ENCODE measurements at places on chromosomes 6 and 20. TPM values are rescaled to one million over a fixed set of nuclear protein-coding genes. Genes with fewer than 3 reads are reported as not detected.

The TOP1 gene
- total RNA-seq = 117 TPM

The TCP11 gene
- total RNA-seq = not detected

The SMOC2 gene
- total RNA-seq = not detected

The PRDM1 gene
- 35.9 TPM for total RNA-seq

The PHACTR1 gene
- 0.26 TPM for total RNA-seq

DNA sequence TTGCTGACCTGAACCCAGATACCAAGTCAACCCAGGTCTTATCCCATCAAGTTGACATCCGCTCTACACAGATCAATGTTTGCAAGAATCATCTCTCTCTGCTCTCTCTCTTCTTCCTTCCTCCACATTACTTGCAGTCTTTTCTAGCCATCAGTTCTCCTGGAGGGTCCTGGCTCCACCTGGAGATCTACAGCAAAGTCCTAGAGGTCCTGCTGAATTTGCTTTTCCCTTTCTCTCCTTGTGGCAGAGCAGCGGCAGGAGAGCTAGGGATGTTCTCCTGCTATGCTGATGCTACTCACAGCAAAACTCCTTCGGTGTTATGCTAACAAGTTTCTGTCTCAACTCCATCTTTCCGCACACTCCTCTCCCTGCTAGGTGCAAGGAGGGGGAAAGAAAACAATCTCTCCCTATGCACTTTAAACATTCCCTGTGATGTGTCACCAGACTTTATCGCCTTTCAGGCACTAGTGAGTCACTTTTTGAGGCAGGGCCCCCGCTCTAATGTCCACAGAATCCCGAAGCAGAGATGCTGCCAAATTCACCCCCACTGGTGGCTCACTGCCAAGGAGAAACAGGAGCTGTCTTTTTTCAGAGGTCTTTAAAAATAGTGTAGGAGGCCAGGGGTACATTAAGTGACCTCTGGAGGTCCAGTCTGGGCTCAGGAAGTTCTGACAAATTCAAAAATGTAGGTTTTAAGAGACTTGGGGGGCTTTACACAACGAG, 62.6 kb downstream of the FAM50B start:
- DNase-seq = no peak
- H3K4me3 ChIP-seq = no peak overlapping the region
- H3K4me1 ChIP-seq = peaks cover 25% of the 10 kb centered on the region
- no peak overlapping the region for H3K27ac ChIP-seq

- no peak for DNase-seq
- no peak overlapping the region for H3K27ac ChIP-seq
- H3K27me3 ChIP-seq = no peaks in the 10 kb centered on the region
- H3K4me3 ChIP-seq = no peak overlapping the region
Observed at GRCh38 chr6:35360349-35361138, 18.2 kb downstream of the PPARD start.

DNA sequence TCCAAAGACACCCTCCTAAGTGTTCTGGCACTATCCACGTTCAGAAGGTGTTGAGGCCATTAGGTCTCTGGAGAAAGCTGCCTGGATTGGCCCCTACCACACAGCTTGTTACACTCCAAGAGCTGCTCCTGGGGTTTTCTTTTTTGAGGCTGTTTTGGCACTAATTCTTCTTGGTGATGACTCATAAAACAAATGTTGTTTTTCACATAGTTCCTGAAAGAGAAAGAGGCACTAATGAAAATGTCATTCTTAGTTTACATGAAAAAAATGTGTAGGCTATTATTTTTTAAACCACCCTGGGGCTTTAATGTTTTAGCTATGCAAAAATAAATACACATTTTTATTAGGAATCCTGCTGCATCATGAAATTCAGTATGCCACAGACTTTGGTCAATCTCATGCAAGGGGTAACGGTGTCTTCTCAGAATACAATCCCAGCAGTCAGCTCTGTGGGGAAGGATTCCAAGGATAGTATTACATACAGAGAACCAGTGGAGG, 38.1 kb downstream of the TBPL1 start:
- no peak overlapping the region for H3K27ac ChIP-seq
- H3K4me3 ChIP-seq = no peak overlapping the region
- H3K4me1 ChIP-seq = peaks cover 7% of the 10 kb centered on the region
- H3K27me3 ChIP-seq = no peaks in the 10 kb centered on the region
- H3K36me3 ChIP-seq = peaks cover 19% of the 10 kb centered on the region
- no peak for DNase-seq

GRCh38 chr6:150857062-150857944, 8.2 kb upstream of the MTHFD1L start:
- H3K36me3 ChIP-seq = no peaks in the 10 kb centered on the region
- H3K4me3 ChIP-seq = no peak overlapping the region
- H3K4me1 ChIP-seq = peaks cover 10% of the 10 kb centered on the region
- peaks cover 6% of the 10 kb centered on the region for H3K27me3 ChIP-seq
- no peak for DNase-seq

- H3K27ac ChIP-seq = no peak overlapping the region
- no peak overlapping the region for H3K4me3 ChIP-seq
- H3K36me3 ChIP-seq = peaks cover 2% of the 10 kb centered on the region
- H3K4me1 ChIP-seq = no peaks in the 10 kb centered on the region
- H3K27me3 ChIP-seq = peaks cover 25% of the 10 kb centered on the region
- no peak for DNase-seq
Observed at GRCh38 chr20:708956-709355, 33.4 kb upstream of the SCRT2 start.
